ENCODE measurements at places on chromosomes 11 and 22. TPM values are rescaled to one million over a fixed set of nuclear protein-coding genes. Genes with fewer than 3 reads are reported as not detected.

The PRRG4 gene
- 0.32 TPM for total RNA-seq

The E2F8 gene
- total RNA-seq = 4.7 TPM

DNA sequence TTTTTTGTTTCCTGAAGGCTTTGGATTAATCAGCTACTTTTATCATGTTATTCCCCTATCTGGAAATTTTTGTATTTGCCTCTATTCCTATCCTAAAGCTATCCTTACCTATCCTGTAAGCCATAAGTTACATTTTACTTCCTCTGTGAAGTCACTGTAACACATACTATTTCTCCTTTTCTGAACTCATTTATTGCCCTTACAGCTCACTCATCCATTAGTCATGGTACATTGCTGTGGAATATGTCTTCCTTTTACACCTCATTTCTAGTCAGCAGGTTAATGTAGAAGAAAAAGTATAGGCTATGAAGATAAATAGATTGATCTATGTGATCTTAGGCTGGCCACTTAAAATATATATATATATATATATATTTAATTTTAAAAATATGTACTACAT is 28.0 kb downstream of the SWAP70 start:
- no peak for DNase-seq

The HBE1 gene
- not detected for total RNA-seq

The MMP7 gene
- not detected for total RNA-seq

The RPS19BP1 gene
- 59.9 TPM for total RNA-seq

DNA sequence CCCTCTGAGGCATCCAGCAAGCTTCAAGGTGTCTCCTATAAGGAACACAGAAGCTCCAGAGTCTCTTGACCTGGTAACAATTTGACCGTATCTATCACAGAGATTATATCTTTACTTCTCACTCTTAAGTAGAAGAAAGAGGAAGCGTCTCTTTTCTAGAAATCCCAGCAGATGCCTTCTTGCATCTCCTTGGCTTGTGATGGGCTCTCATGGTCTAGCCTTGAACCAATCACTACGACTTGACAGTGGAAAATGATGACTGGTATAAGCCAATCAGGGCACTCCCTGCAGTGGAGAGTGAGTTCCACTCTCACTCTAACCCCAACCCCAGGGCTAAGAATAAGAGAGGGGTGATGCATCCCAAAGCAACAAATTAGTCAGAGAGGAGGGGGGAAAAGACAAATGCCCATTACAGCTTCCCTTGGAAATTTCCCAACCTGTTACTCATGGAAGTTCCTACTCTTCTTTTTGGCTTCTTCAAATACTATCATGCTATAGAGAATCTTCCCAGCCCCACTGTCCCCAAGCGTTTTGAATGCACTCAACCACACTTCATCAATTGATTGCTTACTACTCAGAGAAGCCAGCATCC is 293.5 kb downstream of the MN1 start:
- no peak for DNase-seq

The SLC5A12 gene
- total RNA-seq = not detected

The TRIM77 gene
- total RNA-seq = not detected

- no peak for DNase-seq
These were observed 12.2 kb upstream of the CYTH4 start for GRCh38 chr22:37269936-37270678.

DNA sequence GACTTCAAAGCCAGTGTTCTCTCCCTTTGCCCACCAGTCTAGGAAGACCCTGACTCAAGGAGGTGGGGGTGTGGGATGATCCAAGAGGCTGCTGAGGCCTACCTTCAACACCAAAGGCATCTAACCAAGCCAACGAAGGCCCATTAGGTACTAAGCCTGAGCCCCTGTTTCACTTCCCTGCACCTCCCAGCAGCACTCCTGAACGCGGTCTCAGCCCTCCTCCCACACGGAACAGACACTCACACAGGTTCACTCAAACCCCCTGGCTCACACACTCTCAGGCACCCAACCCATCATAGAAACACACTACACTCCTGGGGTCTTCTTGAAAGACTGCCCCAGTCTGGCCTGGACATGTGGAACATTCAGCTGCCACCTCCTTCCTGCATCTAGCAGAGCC is 40.7 kb downstream of the SLC22A12 start:
- no peak for DNase-seq

DNA sequence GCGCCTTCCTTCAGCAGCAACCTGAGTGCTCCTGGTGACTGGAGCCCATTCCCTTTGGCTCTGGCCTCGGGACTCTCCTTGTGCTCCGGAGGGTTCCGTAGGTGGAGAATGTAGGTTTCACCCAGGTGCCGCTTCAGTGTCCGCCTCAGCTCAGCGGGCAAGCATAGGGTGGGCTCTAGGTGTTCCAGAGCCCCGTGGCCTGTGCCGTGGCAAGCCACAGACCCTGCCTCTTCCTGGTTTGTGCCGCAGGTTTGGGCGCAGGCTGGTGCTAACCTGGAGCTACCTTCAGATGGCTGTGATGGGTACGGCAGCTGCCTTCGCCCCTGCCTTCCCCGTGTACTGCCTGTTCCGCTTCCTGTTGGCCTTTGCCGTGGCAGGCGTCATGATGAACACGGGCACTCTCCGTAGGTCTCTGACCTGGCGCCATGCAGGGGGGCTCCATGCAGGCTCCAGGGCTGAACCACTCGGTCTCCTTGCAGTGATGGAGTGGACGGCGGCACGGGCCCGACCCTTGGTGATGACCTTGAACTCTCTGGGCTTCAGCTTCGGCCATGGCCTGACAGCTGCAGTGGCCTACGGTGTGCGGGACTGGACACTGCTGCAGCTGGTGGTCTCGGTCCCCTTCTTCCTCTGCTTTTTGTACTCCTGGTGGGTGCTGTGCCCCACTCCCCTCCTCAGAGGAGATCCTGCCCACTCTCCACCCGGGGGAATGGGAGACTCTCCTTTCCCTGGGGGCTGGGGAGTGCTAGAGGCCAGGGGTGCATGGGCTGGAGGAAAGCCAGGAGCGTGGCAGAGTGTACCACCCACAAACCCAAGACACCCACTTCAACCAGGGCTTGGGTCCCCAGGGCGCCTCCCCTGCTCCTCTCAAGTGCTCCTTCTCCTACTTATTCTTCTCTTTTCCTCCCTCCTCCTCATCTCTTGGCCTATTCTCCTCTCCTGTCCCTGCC is 2.4 kb downstream of the SLC22A12 start:
- DNase-seq = no peak

- DNase-seq = no peak
These were observed 40.1 kb upstream of the TOLLIP start for GRCh38 chr11:1349327-1350041.

DNA sequence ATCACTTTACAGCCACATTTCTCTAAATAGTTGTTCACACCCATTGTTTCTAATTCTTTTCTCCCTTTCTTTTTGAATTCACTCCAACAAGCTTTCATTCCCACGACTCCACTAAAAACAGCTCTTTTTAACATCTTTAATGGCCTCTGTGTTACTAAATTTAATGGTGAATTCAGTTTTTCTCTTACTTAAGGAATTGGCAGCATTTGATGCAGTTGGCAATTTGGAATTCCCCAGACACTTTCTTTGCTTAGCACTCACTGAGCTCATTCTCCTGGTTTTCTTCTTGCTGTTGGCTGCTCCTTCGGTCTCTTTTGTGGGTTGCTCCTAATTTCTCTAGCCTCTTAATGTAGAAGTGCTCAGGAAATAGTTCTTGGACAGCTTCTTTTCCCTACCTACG is 40.5 kb upstream of the OR9Q1 start:
- DNase-seq = no peak

GRCh38 chr11:70367071-70367470 is 31.3 kb upstream of the CTTN start:
- no peak for DNase-seq

- DNase-seq = no peak
These were observed 44.8 kb upstream of the PTPN5 start for GRCh38 chr11:18836417-18836816.

DNA sequence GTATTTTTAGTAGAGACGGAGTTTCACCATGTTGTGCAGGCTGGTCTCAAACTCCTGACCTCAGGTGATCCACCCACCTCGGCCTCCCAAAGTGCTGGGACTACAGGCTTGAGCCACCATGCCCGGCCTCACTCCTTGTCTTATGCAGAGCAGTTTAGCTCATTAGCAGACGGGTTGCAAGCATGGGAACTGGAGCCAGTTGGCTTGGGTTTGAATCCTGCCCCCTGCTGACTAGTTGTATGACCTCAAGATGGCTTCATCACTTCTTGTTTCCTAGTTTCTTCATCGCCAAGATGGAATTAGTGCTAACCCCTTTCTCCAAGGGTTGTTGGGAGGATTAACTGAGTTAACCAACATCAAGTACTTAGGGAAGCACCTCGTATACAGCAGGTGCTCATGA is 23.4 kb upstream of the RASD2 start:
- no peak for DNase-seq

GRCh38 chr11:59216641-59217564 is 4.2 kb upstream of the MPEG1 start:
- DNase-seq = no peak

- no peak for DNase-seq
These were observed 666 bp downstream of the MSANTD4 start for GRCh38 chr11:106021181-106021966.

DNA sequence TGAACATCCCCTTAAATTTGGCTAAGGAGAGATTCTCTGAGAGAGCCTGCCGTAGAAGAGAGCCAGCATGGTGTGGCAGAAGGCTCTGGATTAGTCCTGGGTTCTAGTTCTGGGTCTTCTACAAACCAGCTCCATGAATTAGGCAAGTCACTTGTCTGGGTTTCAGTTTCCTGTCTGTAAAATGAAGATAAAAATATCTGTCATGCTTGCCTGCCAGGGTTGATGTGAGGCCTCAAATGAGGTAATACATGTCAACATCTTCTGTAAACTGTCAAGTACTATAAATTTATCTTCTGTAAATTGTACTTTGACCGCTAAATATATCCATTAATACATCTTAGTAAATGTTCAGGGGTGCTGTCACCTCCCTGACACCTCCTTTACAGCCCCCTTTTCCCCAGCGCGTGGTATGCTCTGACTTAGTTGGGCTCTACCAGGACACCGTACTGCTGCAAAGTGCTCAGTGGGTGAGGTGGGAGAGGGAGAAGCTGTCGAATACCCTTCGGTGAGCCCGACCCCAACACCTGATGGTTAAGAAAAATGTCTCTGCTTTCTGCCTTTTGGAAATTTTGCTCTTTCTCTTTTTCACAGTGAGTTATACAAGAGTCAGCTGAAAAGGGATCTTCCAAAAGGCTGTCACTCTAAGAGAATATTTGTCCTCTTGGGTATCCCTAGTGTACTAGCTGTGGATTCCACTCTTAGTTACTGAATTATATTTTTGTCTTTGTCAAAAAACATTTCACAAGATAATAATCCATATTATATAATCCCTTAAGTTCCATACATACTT is 15.0 kb downstream of the RBX1 start:
- DNase-seq = no peak

GRCh38 chr11:19437760-19438159 is 197.0 kb upstream of the E2F8 start:
- no peak for DNase-seq

DNA sequence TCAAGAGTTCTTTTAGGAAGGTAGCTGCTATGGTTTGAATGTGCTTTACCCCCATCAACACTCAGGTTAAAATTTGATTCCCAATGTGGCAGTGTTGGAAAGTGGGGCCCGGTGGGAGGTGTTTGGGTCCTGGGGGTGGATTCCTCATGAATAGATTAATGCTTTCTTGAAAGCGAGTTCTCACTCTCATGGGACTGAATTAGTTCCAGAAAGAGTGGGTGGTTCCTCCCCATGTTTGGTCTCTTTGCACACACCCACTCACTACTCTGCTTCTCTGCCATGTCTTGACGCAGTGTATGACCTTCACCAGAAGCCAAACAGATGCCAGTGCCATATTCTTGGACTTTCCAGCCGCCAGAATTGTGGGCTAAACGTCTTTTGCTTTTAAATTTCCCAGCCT is 394.4 kb downstream of the OPCML start:
- DNase-seq = no peak

GRCh38 chr11:27158456-27159334 is 118.1 kb downstream of the BBOX1 start:
- peak; percentile 48 for DNase-seq

The IGF2 gene
- total RNA-seq = 195 TPM

DNA sequence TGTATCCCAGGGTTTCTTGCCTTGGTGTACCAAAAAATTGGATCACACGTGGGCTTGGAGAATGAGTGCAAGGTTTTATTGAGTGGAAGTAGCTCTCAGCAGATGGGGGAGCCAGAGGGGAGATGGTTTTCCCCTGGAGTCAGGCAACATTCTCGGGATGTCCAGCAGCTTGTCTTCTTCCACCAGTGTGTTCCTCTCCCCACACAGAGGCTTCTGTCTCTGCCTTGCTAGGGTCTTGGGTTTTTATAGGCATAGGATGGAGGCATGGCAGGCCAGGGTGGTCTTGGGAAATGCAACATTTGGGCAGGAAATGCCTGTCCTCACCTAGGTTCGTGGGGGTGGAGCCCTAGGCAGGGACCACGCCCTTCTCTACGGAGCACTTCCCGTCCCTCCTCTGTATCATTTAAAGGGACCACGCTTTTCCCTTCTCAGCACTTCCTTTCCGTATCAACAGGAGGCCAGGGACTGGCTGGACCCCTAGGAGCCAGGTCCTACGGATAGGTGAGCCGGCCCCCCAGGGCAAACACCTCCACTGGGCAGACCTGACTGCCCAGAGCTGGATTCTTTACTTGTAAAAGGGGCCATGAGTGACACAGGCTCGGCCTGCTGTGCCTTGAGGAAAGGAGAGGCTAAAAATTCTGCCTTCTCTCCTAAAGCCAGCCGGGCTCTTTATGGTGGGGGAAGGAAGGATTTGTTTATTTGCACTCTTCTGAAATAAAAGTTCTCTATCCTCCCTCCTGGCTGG is 55.3 kb upstream of the CCDC188 start:
- peak; percentile 62 for DNase-seq

DNA sequence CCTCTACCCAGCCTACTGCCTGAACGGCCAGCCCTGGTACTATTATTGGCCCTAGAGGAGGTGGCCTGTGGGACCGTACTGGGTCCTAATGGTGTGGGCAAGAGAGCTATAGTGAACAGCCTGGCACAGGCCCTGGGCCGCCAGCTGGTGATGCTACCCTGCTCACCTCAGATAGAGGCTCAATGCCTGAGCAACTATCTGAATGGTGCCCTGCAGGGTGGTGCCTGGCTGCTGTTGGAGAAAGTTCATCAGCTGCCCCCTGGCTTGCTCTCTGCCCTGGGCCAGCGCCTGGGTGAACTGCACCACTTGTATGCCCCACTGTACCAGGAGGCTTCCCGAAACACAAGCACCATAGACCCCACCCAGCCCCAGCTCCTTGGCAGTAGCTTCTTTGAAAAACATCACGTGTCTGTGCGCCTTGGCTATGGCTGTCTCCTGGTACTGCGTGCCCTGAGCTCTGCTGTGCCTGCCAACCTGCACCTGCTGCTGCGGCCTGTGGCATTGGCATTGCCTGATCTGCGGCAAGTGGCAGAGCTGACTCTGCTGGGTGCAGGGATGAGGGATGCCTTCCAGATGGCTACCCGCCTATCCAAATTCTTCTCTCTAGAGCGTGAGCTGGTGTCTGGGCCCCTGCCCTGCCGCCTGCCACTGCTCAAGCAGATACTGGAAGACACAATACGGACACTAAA is 49.0 kb downstream of the DNHD1 start:
- peak; percentile 57 for DNase-seq

The HORMAD2 gene
- not detected for total RNA-seq

- no peak for DNase-seq
These were observed 189.5 kb downstream of the DDX10 start for GRCh38 chr11:108854346-108854745.

The C11orf42 gene
- total RNA-seq = not detected

Data from heart right ventricle (tissue), 16 donors.